ENCODE measurements at places on chromosomes 16 and 17.

- DNase-seq: no peak
Observed at GRCh38 chr16:52597772-52598483, 51.0 kb upstream of the TOX3 start.

DNA sequence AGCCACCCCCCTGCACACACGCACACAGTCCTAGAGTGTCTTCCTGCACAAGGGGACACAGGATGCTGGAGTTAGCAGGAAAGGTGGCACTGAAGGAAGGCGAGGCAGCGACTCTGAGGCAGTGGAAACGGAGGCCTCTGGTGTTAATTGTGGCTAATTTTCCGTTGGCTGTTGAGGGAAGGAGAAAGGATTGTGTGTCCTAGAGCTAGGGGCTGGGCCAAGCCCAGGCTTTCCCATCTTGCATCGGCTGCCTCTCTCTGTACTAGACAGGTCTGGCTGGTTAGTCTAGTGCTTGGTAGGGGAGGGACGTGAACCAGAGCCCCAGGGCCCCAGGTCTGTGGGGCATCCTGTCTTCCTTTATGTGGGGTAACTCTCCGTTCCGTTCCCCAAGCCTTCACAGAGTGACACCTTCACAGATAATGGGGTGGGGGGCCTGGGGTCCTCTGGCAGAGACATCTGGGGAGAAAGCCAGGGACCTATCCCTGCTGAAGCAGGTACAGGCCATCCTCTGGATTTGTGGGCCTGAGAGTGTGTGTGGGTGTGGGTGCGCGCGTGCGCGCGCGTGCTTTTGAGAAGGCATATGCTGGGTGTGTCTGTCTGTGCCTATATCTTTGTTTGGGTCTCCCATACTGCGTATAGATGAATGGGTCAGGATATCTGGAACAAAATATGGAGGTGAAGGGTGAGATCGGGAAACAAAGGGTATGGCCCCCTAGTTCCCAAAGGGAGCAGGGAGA lies at the start of gene CHD3:
CHD3 (plus strand) TSS at position 606 of the 737 bp plus-strand sequence. CDS start 212 bp downstream, outside the sequence.
- peak; percentile 46 for DNase-seq

DNA sequence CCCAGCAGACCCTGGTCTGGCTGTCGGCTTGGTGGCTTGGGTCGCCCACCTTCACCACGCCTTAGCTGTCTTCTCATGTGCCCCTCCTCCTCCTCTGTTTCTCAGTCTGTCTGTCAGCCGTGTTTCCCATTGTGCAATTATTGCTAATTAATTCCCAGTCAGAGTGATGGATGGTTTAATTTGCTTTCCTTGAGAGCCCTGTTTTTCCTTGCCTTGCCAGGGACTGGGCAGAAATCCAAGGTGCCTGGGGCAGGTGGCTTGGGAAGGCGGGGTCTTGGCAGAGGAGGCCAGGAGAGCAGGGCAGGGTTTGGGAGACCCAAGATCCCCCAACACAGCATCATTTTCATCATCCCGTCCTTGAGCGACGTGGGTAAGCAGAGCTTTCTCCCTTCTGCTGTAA lies 21.3 kb downstream of the NECAB2 start:
- DNase-seq: no peak

DNA sequence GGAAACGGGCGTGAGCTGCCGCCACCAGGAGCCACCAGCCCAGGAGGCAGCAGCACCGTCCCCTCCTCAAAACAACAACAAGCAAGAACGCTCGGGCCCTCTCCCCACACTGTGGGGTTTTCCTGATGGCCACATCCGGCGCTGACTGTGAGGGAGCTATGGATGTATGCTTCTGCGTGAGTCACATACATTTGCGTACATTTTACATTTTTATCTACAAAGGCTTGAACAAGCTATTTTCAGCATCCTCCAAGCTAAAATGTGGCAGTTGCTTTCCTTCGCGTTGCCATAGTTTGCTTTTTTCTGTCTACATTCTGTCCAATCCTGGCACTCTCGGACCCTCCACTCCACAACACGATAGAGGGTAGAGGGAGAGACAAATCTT lies 2.0 kb upstream of the ABR start:
- no peak for DNase-seq

- no peak for DNase-seq
Observed at GRCh38 chr17:77615703-77616253, 342.7 kb upstream of the TNRC6C start.

GRCh38 chr17:38691154-38691553 lies 13.9 kb upstream of the MLLT6 start:
- DNase-seq: no peak

DNA sequence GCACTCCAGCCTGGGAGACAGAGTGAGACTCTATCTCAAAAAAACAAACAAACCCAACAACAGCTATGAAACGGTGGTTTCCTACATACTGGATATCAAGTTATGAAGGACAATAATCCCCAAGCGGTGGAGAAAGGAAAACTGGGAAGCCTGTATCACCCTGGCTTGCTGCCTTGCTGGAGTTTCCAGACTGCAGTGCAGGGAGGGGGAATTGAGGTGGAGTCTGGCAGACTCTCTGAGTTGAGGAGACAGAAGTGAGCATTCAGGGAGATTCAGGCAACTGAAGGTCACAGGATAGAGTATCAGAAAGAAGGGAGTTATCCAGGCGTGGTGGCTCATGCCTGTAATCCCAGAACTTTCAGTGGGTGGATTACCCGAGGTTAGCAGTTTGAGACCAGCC lies 11.9 kb downstream of the QRICH2 start:
- DNase-seq: no peak

DNA sequence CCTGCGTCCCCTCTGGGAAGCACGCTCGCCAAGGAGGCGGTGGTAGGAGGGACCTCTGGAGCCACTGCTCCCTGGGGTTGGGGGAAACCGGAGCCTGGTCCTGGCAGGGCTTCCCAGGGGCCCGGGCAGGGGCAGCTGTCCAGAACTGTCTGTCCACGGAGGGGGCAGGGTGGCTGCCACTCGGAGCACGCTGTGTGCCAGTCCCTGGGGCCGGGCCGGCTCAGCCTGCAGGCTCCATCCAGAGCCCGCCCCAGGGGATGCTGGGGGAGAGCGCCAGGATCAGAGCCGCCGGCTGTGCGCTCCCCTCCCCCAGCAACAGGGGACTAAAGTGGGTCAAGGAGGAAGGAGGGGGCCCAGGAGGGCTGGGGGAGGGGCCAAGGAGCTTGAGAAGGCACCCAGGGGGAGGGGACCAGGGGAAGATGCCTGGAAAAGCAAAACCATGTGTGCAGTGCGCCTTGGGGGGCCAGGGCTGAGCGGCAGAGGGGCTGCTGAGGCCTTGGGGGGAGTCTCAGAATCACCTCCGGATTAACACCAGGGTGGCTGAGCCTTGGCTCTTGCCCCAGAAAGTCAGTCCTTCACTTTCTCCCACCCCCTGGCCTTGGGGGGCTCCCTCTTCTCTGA lies 21.3 kb downstream of the ZNF423 start:
- no peak for DNase-seq

All from activated CD4-positive, alpha-beta T cell treated with anti-CD3 and anti-CD28 coated beads, Interleukin-2, amount 10 ng/mL, durations not matched to agents 7 days and 5 days (primary cell).